ENCODE measurements at places on chromosomes 16 and 17.

DNA sequence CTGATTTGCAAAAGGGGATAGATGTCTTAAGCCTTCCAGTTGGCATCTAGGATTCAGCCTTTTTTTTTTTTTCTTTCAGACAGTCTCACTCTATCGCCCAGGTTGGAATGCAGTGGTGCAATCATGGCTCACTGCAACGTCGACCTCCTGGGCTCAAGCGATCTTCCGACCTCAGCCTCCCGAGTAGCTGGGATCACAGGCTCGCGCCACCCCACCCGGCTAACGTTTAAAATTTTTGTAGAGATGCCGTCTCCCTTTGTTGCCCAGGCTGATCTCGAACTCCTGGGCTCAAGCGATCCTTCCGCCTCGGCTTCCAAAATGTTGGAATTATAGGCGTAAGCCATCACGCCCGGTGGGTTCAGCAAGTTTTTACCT is 571 bp upstream of the CCP110 start:
- no peak for DNase-seq

DNA sequence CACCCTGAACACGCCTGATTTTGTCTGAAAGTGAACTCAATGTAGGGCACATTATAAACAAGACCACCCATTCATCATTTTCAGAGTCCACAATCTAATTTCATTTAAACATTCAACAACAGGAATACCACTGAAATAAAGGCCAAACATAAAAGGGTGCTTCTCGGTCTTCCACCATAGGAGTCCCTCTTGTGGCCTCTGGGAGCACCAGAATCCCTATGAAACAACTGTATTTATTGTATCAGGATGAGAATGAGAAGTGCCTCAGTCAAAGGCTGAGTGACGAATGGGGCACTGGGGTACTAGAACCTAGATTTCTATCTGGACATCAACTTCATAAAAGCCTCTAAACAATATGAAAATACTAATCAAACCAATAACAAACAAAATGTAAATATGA is 40.4 kb downstream of the NXPH3 start:
- DNase-seq = no peak

GRCh38 chr17:60993497-60993896 is 315.8 kb downstream of the BCAS3 start:
- DNase-seq = no peak

GRCh38 chr17:78048346-78049292 is 79.9 kb downstream of the TMC6 start:
- no peak for DNase-seq

- no peak for DNase-seq
Measured at GRCh38 chr17:58694826-58695225, 2.4 kb downstream of the RAD51C start.

DNA sequence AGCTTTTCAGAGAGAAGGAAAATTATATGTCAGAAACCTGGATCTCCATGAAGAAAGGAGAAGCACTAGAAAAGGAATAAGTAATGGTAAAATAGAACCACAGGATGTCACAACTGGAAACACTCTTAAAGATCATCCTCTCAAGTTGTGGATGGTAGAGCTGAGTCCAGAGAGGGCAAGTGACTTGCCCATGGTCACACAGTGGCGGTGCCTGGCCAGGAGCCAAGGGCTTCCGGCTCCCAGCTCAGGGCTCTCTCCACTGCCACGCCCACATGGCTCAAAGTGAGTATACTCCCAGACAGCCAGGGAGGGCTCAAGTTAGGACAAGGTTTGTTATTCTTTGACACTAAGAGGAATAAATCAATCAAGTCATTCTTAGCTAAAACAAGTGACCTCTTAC is 159.8 kb downstream of the COPRS start:
- no peak for DNase-seq

GRCh38 chr17:27609611-27610303 is 21.2 kb upstream of the LGALS9 start:
- DNase-seq = no peak

- no peak for DNase-seq
Measured at GRCh38 chr16:58393138-58393504, 850 bp downstream of the GINS3 start.

- DNase-seq = no peak
Measured at GRCh38 chr16:1929105-1929504, 10.9 kb upstream of the HS3ST6 start.

GRCh38 chr16:29645694-29646187 is 17.3 kb upstream of the SPN start:
- DNase-seq = no peak

DNA sequence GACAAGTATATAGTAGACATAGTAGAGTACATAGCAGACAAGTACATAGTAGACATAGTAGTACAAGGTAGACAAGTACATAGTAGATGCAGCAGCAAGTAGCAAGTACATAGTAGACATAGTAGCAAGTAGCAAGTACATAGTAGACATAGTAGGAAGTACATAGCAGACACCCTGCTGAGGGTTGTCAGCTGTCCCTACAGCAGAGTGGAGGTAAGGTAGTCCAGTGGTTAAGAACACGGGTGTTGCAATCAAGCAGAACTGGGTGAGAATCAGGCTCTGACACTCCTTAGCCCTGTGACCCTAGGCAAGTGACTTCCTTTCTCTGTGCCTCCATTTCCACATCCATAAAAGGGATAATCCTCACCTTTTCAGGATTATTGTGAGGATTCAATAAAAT is 94.7 kb downstream of the NOG start:
- no peak for DNase-seq

- DNase-seq = no peak
Measured at GRCh38 chr16:46727630-46728029, 20.5 kb downstream of the MYLK3 start.

DNA sequence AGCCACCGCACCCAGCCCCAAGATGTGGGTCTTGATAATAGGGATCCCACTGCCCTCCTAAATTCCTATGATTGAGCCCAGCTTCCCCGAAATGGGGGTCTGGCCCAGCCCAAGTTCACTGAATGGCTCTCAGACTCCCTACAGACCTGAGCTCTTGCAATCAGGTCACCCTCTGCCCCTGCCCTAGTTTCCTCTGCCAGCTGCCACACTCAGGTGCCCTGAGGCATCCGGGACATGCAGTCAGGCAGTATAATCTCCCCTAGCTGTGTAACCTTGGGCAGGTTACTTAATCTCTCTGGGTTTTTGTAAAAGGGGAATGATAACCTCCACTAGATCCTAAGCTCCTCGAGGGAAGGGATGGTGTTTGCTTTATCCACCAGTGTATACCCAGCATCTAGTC is 61.1 kb upstream of the TOB1 start:
- no peak for DNase-seq

- no peak for DNase-seq
Measured at GRCh38 chr16:15576960-15577958, 65.7 kb downstream of the MARF1 start.

DNA sequence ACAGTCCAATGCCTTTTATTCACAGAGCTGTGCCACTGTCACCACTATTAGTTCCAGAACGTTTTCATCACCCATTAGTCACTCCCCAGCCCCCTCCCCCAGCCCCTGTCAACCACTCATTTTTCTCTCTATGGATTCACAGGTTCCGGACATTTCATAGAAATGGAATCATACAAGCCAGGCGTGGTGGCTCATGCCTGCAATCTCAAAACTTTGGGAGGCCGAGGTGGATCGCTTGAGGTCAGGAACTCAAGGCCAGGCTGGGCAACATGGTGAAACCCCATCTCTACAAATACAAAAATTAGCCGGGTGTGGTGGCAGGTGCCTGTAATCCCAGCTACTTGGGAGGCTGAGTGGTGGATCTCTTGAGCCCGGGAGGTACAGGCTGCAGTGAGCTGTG is 759 bp upstream of the PAM16 start:
- no peak for DNase-seq

DNA sequence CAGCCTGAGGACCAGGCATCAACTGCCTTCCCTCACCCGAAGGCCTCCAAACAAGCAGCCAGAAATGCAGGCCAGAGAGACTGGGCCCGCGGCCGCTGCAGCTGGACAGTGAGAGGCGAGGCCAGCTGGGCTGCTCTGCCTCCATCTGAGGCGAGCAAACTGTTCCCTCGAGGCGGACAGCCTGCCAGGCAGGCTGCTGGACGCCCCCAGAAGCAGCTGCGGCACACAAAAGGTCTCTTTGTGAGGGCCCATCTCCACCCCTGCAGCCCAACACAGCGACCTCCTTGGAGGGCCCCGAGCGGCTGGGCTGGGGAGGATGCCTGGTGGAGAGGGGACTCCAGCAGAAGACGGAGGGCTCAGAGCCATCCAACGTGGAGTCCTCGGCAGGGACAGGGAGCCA is 4.7 kb downstream of the CORO7 start:
- no peak for DNase-seq

GRCh38 chr16:70253291-70254106 is 1.8 kb upstream of the EXOSC6 start:
- DNase-seq = no peak

DNA sequence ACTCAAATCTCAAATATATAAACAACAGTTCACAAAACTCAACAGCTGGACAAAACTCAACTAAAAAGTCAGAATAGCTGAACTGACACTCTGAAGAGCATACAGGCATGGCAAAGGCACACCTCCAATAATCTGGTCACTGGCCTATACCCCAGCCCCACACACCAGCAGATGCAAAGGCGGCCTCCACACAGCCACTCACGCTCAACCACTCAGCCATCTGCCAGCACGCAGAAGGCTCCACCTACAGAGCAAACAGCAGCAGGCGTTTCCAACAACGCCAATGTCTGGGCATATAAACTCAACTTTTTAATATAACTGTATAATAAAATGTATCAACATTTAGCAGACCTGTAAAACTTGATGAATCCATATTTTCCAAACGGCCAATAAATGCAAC is 17.2 kb downstream of the USP7 start:
- no peak for DNase-seq

- DNase-seq = no peak
Measured at GRCh38 chr16:51666074-51666473, 515.0 kb upstream of the SALL1 start.

- no peak for DNase-seq
Measured at GRCh38 chr16:3612510-3613466, 1.4 kb upstream of the SLX4 start.

GRCh38 chr17:55005520-55005919 is 37.0 kb downstream of the STXBP4 start:
- no peak for DNase-seq

- DNase-seq = no peak
Measured at GRCh38 chr16:75323198-75323597, 71.8 kb upstream of the BCAR1 start.

DNA sequence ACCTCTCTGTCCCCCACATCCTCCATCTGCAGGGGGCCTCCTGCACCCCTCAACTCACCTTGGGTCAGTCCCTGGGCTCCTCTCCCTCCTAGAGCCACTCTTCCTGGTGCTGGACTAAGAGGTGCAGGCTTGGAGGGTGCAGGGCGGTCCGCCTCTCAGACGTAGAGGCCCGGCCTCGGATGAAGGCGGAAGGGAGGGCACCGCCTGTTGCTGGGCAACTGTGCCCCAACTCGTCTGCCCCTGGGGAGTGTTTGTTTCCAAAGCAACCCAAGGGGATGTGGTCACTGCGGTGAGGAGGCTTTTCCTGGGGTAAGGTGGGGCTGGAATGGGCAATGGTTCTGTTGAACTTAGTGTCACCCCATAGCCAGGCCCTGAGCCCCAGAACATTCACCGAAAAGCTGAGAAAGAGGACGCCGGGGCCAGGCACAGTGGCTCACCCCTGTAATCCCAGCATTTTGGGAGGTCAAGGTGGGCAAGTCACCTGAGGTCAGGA is at the start of gene C16orf54:
Gene C16orf54, minus strand, starts transcription at position 138 of the 493 bp plus-strand sequence. CDS start 1,039 bp downstream, outside the sequence.
- no peak for DNase-seq

DNA sequence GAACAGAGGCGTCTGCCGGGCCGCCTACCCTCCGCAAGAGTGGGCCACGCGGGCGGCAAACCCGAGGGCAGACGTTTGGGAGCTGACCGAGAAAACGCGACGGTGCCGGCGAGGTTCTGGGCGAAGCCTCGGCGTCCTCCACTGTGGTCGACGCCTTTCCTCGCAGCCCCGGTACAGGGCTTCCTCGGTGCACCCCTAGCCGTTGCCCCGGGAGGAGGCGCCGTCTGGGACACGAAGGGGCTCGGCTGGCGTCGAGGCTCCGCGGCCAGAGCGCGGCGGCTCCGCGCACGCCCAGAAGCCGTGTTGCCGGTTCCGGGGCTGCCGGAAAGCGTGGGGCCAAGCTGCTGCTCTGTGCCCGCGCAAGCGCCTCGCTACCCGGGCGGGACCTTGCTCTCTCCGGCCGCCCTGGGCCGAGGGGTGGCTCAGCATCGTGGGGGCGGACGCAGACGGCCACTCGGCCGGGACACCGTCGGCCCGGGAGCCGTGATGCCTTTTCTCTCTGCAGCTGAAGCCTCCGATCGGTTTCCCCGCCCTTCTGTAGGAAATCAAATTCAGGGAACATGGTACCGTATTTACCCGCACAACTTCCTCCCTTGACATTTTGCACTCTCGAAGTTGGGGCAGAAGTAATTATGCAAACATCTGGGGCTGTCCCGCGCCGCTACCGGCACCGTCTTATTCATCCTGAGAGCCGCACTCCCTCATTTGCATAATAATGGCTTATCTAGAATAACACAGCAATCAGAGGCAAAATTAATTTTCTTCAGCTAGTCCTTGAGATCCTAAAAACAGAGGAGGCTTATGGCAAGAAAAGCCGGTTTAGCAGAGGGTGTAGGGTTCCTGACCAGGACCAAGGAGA is 7.3 kb upstream of the CBX8 start:
- no peak for DNase-seq

DNA sequence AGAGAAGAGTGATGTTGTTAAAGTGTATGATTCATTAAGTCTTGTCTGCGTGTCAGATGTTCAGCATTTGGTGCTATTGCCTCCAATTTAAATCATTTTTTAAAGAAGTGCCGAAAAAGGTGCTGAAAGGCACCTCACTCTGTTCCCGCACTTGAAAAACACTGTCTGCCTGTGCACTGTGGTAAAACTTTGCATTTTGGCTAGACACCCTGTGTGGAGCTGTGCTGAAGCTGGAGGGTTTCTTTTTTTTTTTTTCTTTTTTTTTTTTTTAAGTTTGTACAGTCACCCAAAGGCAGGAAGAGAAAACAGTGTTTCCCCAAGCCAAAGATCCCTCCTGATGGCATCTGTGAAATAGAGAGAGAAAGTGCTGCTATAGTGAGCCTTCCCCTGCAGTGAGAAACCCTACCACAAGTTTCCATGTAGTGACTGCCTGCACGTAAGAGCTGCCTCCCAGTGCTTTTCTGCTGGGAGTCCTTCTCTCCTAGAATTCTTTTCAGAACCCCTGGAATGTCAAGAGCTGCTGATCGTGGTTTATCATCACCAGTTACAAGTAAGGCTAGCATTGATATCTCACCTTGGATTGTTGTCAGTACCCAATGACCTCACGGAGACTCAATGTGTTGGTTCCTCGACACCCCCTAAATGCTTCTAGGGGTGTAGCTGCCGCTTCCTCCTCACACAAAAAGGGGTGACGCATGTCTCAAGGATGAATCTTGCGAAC is 116.0 kb upstream of the SOX9 start:
- no peak for DNase-seq

DNA sequence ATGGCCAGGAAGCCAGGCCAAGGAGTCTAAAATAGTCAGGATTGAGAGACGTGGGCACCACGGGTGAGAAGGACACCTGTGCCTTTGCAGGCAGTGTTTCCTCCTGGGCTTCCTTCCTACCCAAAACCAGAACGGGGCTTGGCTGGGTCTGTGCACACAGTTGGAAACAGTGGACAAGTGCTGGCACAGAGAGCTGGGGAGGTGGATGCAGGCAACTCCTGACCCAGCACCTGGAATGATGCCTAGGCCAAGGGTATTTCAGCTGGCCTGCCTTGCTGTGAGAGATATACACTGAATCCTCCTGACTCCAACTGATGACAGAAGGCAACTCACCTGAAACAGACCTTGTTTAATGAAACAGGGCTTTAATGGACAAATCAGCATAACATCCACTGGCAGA is 186.2 kb downstream of the SLC39A11 start:
- DNase-seq = no peak

- DNase-seq = no peak
Measured at GRCh38 chr16:75413951-75414350, 19.4 kb downstream of the CFDP1 start.
